NCI-H774 (cell line): ENCODE measurements at places on chromosomes 7 and 10.
A peak's percentile ranks its signal among the peaks of the same experiment; 100 is the strongest.

- DNase-seq: no peak
Observed at GRCh38 chr7:1113548-1113885, 25.6 kb downstream of the GPER1 start.

GRCh38 chr10:103492655-103493261 lies 747 bp upstream of the NEURL1 start:
- no peak for DNase-seq

DNA sequence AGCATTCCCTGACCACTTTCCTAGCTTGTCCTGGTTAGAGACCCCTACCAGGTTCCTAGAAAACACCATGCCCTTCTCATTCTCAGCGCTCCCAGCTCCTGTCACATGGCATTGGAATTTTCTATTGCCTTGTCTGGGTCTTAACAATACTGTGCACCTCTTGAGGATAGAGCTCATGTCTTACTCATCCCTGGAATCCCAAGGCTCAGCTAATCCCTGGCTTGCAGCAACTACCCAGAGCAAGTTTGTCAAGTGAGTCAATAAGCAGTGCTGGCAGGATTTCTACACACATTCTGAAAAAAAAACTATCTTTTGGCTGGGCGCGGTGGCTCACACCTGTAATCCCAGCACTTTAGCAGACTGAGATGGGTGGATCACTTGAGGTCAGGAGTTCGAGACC lies 11.7 kb upstream of the PRDX3 start:
- no peak for DNase-seq

GRCh38 chr10:3969876-3970666 lies 185.1 kb upstream of the KLF6 start:
- no peak for DNase-seq

DNA sequence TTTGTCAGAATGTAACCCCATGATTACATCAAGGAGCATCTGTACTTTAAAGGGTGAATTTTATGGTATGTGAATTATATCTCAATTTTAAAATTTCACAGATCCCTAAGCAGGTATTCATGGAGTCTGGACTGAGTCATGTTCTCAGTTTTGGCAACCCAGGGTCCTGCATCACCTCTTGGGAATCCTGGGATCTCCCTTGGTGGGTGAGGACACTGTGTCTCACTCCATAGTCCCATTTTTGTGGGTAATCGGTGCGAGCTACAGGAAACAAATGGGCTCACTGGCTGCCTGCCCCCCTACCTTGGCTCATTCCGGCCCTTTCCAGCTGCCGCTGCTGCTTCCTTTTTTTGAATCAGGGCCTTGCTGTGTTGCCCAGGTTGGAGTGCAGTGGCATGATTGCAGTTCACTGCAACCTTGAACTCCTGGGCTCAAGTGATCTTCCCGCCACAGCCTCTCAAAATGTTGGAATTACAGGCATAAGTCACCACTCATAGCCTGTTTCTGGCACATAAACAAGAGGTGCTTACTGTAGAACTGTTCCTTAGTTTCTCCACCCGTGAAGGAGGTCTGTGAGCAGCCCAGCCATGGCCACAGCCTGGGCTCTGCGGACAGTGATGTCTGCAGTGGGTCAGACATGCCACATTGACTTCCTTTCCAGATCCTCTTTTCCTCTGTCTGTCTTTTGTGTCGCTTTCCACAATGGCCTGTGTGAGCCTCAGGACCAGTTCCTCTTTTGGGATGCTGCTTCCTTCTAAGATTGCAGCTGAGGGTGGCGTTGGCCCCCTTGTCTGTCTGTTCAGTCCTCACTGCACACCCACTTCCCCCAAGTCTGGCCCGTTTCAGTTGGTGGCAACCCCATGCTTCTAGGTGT lies 14.5 kb downstream of the PALD1 start:
- DNase-seq: no peak

DNA sequence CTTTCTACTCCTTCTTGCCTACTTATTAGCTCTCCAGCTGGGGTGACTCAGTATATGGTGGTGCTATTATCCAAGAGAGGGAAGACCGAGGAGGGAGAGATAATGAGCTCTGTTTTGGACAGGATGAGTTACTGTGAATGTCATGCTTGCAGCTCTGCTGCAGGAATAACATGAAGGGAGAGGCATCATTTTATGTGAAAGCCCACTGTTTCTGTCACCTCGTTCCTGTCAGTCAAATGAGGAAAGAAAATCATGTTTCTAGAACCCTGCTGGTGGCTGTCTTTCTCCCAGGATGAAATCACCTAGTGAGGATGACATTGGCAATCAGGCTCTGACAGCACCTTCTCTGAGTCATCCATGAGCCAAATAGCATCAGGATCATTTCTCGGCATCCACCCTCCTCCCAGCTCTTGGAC lies 1291.6 kb upstream of the AUTS2 start:
- DNase-seq: no peak

- DNase-seq: no peak
Observed at GRCh38 chr10:85946713-85947326, 419.8 kb downstream of the GRID1 start.

GRCh38 chr7:93375603-93376002 lies 143.4 kb downstream of the VPS50 start:
- DNase-seq: no peak

GRCh38 chr7:77415823-77416620 lies at the start of gene GSAP:
TSS of gene GSAP (minus strand) at chr7:77416349. CDS start at chr7:77416321, 28 bp downstream.
- DNase-seq: peak; percentile 54

- no peak for DNase-seq
Observed at GRCh38 chr7:139687980-139688632, 89.7 kb downstream of the HIPK2 start.

DNA sequence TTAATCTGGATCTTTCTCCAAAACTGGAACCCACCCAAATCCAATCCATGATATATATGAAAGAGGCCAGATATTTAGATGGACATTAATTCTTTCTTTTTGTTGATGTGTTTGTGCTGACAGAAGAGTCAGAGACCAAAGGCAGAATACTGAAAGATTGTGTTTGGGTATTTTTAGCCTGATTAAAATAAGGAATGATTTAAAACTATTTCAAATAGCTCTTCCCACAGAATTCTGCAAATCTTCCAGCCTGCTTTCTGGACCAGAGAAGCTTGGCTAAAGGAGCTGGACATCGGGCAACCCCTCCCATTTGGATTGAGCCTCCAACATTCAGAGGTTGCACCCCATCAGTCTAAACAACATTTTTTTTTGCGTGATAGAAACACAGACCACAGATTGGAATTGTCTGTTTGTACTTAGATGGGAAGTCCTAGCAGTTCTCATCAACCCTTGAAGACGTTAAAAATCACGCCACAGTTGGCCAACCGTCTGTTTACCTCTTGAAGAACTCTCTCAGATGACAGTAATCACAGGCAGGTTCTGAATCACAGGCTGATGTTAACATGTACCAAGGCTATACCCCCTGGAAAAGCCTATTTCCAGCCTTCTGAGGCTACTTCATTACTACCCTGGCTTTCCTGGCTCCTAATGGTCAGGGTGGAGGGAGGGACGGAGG lies 155.2 kb upstream of the NRP1 start:
- DNase-seq: no peak

GRCh38 chr7:156897673-156898072 lies 4.7 kb upstream of the LMBR1 start:
- no peak for DNase-seq

DNA sequence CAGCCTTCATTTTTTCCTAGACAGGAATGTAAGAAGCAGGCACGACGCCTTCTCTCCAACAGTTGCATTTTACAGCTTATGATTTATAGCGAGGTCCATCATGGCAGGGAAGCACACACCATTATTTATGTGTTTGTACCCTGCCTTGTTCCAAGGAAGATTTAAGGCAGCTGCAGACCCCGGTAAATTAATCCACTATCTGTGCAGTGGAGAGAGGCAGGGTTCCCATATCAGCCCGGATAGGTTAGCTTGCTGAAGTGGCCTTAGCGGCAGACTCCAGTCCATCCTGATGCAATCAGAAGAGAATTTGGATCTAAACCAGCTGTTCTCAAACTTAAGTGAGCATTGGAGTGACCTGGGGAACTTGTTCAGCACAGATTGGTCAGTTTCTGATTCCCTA lies 359.4 kb downstream of the GALNT17 start:
- no peak for DNase-seq

GRCh38 chr7:95737828-95738505 lies 34.4 kb upstream of the DYNC1I1 start:
- peak; percentile 34 for DNase-seq

- no peak for DNase-seq
Observed at GRCh38 chr10:2891770-2892124, 175.6 kb upstream of the PFKP start.

GRCh38 chr10:26336979-26337378 lies 101.2 kb upstream of the APBB1IP start:
- no peak for DNase-seq

DNA sequence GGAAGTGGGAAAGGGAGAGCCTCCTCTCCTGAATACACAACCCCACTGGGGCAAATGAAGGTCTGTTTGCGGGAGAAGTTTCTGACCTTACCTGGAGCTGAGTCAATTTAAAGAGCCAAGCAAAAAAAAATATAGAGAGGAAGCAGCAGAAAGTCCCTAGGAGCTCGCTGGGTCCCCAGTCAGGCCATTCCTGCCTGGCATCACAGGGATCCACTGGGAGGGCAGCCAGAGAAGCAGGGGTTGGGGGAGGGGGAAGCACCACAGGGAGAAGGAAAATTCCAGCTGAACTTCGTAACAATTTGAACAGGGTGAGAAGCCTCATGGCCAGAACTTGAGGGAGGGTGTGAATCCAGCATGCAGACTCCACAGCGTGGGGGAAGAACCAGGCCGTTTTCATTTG lies 298.7 kb downstream of the LRRTM3 start:
- no peak for DNase-seq

GRCh38 chr10:110691139-110691538 lies 47.0 kb downstream of the RBM20 start:
- DNase-seq: no peak

GRCh38 chr7:94414980-94415379 lies 20.3 kb downstream of the COL1A2 start:
- DNase-seq: no peak

DNA sequence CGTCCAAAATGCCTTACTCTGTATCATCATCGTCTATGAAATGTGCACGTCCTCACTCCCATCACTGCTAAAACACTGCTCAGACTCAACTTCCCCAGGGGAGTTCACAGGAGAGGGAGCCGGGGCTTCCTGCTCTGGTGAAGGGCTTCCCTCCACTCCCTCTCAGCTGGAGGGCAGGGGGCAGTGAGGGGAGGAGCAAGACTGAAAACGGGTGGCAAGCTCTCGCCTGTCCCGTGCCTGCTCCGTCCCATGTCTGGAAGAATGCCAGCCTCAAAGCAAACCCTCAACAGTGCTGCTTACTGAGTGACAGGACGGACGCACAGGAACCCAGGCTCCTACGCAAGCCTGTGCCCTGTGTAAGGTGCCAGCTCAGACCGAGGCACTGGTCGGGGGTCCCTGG lies 25.1 kb downstream of the PRKAG2 start:
- no peak for DNase-seq

- no peak for DNase-seq
Observed at GRCh38 chr7:867001-867405, 9.4 kb upstream of the GET4 start.

- no peak for DNase-seq
Observed at GRCh38 chr7:111232249-111233084, 141.5 kb downstream of the LRRN3 start.

DNA sequence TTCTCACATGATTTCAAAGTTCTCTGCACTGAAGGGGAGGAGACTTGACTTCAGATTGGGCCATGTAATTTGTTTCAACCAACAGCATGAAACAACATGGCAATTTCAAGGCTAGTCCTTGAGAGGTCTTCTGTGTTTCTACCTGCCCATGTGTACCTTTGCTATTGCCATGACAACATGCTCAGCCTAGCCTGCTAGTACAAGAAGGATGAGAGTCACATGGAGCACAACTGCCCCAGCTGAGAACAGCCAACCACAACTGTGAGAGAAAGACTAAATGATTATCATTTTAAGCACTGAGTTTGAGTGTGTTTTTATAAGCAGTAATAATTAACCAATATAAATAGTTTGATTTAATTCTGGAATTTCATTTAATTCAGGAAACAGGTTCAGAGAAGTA lies 41.9 kb downstream of the ANKMY2 start:
- DNase-seq: no peak

GRCh38 chr10:1488970-1489548 lies 248.3 kb downstream of the ADARB2 start:
- DNase-seq: no peak

GRCh38 chr10:119658274-119658673 lies 7.1 kb downstream of the BAG3 start:
- no peak for DNase-seq

- DNase-seq: no peak
Observed at GRCh38 chr7:28941633-28942032, 16.5 kb downstream of the TRIL start.

- no peak for DNase-seq
Observed at GRCh38 chr7:54242776-54243175, 299.4 kb upstream of the VSTM2A start.

GRCh38 chr7:39594988-39595620 lies 28.3 kb upstream of the RALA start:
- DNase-seq: no peak

GRCh38 chr7:7701527-7701926 lies 16.9 kb downstream of the RPA3 start:
- DNase-seq: no peak

GRCh38 chr10:126204320-126204719 lies 184.0 kb downstream of the ADAM12 start:
- DNase-seq: no peak

GRCh38 chr10:74987339-74988053 lies 124.0 kb upstream of the SAMD8 start:
- DNase-seq: no peak

DNA sequence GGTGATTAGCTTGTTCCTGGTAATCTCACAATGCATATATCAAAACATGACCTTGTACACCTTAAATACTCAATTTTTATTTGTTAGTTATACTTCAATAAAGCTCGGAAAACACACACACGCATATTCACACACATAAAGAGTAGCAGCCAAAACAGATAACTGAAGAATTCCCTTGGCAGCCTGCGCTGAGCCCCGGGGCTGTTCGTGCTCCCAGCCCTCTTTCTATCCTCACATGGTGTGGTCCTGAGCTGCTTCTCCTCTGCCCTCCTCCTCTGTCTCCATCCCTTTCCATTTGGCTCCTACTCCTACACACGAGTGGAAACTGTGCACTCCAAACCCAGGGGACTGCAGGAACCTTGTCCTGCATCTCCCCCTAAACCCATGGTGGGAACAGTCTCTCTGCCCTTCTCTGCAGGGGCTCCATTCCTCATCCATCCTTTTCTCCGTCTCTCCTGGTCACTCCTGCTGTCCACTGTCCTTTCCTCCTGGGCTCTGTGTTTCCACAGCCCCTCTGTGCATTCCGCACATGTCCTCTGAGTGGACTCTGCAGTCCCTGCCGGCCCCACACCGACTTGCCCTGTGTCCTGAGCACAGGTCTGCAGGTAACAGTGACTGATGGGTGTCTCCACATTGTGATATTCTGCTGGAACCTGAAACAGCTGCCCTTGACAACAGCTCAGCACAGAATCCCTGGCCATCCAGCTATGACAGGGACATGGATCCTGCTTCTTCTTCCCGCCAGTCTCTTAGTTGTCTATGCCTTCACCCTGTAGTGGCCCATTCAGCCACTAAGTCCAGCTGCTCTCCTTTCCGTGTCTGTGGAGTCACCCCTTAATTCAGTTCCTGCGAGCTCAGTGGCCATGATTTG lies 216.8 kb upstream of the ZNF32 start:
- no peak for DNase-seq

GRCh38 chr10:110364531-110364937 lies 59.8 kb upstream of the SMNDC1 start:
- no peak for DNase-seq
